ENCODE measurements at places on chromosomes 12 and 14.

GRCh38 chr14:23751616-23752015 lies 115.5 kb downstream of the DHRS2 start:
- no peak for DNase-seq

DNA sequence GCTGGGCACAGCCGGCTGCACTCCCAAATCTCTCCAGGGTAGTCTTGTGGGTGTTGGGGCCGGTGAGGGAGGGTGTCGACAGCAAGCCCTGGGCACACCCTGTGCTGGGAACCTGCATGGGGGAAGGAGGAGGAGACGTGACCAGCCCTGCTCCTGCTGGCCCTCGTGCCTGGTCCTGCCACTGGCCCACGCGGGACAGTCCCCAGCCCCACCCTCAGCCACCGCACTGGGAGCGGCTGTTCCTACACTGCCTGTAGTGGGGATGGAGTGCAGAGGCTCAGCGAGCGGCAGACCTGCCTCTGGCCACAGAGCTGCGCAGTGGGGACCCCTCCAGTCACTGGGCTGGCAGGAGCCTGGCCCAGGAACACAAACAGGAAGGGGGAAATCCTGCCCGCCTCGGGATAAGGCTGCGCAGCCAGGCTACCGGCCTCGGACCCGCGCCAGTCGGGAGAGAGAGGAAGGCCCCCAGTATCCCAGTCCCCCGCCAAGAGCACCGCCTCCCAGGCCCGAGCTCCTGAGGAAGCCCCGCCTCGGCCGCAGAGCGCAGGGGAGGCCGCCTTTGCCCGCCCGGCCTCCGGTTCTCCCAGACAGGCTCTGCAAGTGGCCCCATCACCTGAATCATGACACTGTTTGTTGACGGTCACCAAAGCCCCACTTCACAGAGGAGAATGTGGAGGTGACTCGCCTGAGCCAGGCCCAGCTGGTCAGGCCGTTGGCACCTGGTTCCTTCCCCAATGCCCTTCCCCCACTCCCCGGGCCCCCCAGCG lies 10.6 kb downstream of the AHNAK2 start:
- DNase-seq: no peak

GRCh38 chr14:96231056-96231455 lies 25.0 kb upstream of the BDKRB1 start:
- DNase-seq: no peak

DNA sequence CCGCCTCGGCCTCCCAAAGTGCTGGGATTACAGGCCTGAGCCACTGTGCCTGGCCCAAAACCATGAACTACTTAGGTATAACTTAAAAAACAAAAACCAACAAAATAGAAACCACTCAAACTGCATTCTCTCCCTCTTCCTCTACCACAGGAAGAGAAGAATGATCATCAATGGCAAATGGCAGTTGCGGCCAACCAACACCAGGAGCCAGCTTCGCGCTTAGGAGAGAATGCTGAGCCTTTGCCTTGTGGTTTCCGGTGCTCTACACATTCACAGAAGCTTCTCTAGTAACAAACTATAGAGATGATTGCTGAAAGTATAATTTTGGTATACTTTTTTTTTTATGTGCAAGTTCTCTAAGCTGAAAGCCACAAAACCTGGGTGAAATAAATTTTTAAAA lies 17.1 kb downstream of the CATSPERB start:
- no peak for DNase-seq

DNA sequence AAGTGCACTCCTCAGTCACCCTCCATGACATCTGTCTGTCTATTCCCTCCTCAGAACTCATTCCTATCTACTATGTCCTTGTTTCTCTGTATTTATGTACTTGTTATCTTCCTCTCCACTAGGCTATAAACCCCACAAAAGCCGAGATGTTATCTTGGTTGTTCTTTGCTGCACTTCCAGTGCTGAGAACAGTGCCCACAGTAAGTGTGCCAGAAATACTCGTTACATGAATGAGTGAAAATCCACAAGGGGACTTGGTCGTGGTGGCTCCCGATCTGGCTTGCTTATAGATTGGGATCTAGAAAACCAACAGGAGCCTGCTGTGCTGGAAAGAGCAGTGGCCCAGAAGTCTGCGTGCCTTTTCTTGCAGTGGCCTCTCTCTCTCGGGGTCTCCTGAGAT lies 111.9 kb upstream of the PRMT8 start:
- DNase-seq: no peak

GRCh38 chr12:92070864-92071445 lies 74.7 kb downstream of the BTG1 start:
- no peak for DNase-seq

DNA sequence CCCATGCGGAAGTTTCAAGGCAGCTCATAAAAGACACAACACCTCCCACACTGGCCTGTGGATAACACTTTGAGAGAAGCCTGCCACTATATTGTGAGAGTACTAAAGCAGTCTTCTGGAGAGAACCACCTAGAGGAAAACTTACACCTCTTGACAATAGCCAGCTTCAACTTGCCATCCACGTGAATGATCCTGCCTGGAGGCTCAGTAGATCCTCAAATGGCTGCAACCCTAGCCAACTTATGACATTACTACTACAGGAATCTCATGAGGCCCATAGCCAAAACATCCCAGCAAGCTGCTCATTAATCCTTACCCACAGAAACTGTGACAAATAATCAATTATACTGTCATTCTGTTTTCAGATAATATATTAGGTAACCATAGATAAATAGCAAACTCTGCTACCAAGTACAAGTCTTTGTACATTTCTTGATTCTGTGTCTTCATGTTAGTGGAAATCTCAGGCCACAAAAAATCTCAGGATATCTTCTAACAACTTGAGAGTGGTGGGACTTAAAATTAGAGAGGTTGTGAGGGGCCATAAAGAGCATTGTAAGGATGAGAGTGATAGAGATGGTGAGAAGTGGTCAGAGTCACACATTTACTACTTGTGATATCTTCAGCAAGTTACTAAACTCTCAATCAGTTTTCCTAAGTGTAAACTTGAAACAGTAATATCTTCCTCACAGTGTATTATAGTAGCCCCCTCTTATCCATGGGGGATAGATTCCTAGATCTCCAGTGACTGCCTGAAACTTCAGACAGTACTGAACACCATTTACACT lies 368.0 kb downstream of the C12orf50 start:
- DNase-seq: no peak
